Stimulated activated CD8-positive, alpha-beta memory T cell treated with anti-CD3 and anti-CD28 coated beads, Interleukin-4, amount 100 ng/mL, for 1 hour (primary cell): ENCODE measurements at places on chromosomes 5 and 9.

GRCh38 chr9:3441197-3441816 is 84.5 kb downstream of the RFX3 start:
- DNase-seq, result no peak

GRCh38 chr9:97853056-97853843 is at the start of gene FOXE1:
TSS of gene FOXE1 (plus strand) at chr9:97853226. CDS start at chr9:97853915, 689 bp downstream.
- no peak for DNase-seq

GRCh38 chr9:97500263-97500662 is 1.2 kb upstream of the TMOD1 start:
- no peak for DNase-seq

DNA sequence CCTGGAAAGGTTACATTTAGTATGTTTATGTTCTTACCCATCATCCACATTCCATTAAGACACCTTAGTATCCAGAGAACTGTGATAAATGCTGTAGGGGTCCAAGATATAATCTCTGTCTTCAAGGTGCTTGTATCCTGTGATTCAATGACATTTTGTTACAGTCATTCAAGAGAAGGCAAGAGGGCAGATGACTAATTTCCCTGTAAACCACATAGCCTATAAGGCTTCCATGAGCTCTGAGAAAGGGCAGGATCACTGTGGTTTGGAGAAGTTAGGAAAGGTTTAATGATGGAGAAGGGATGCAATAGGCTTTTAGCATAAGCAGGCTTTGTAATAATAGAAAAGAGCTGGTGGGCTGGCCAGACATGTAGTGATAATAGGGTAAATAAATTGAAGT is 40.0 kb downstream of the PAPPA start:
- no peak for DNase-seq

- no peak for DNase-seq
These were observed 53.7 kb downstream of the RGMB start for GRCh38 chr5:98827161-98827560.

DNA sequence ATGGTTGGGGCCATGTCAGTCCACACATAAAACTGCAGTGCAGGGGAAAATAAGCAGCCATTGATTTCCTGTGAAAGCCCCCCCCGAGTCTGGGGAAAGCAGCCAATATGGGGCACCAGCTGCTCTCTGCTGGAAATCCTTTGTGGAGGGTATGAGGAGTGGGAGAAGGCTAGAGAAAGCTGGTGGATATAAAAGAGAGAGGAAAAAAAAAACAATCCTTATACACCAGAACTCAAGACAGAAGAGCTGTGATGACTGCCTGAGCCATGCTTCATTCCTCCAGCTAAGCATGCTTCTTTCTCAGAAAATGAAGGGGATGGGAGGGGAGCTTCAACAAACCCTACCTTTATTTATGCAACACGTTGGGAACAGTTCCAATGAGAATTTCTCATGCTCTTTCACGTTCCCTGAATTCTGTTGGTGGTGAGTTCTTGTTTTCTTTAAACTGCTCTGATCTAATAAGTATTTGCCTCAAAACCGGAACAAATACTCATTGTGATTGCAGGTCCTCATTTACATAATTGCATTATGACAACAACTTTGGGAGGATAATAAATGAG is 688.0 kb upstream of the SEMA6A start:
- DNase-seq, result no peak

DNA sequence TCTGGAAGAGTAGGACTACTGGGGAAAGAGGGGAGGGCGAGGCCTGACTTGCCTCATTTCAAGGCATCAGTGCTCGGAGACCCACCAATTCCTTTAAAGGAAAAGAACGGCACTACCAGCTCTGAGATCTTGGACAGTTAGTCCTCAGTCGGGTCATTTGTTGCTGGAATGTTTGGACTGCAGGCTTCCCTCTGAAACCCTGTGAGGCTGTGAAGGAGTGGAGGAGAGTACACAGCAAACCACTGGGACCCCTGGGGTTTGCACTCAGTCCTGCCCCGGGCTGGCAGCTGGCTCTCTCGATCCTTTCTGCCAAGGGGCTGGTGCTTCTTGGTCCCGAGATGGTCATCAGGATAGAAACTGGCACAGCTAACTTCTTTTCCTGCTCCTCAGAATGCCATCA is 194.5 kb downstream of the TRIO start:
- DNase-seq, result no peak

- DNase-seq, result no peak
These were observed 392.0 kb downstream of the NR2F1-AS1 start for GRCh38 chr5:93188876-93189485.

DNA sequence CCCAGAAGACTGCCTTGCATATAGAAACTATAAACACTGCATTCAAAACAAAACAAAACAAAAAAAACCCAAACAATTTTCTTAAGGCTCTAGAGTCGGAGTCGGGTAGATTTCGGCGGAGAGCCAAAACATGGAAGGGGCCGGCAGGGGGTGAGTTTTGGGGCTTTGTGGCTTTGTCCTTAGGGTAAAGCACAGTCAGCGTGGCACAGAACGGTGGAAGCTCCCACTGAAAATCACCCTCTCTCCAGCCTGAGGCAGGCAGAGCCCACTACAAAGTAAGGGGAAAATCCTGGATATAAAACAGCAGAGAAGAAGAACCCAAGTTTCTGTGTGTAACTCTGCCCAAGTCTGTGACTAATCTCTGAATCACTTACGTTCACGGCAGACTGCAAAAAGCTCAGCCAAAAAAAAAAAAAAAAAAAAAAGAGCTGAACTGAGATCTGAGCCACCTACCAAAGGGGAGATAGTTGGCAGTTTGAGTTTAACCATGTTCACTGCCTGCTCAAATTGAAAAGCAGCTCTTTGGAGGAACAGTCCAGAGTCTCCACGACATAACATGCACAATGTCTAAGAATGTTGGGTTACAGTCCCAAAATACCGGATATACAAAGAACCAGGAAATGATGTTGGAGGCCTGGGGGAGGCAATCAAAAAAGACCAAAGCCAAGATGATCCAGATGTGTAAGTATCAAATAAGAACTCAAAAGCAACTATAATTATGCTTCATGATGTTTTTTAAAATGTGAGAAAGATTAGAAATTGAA is 26.6 kb upstream of the OR2K2 start:
- DNase-seq, result no peak

- no peak for DNase-seq
These were observed 33.4 kb downstream of the TMEM252 start for GRCh38 chr9:68507130-68507805.

GRCh38 chr5:76782444-76782843 is 36.4 kb upstream of the F2RL1 start:
- no peak for DNase-seq

GRCh38 chr5:73693573-73694061 is 67.6 kb downstream of the ARHGEF28 start:
- no peak for DNase-seq

- no peak for DNase-seq
These were observed 2.1 kb downstream of the CCNO start for GRCh38 chr5:55231029-55231918.

GRCh38 chr5:5066276-5067186 is 73.6 kb upstream of the ADAMTS16 start:
- no peak for DNase-seq

GRCh38 chr5:179793468-179794139 is at the start of gene LTC4S:
TSS of gene LTC4S (plus strand) at chr5:179793986. CDS start at chr5:179794081, 95 bp downstream.
- no peak for DNase-seq

DNA sequence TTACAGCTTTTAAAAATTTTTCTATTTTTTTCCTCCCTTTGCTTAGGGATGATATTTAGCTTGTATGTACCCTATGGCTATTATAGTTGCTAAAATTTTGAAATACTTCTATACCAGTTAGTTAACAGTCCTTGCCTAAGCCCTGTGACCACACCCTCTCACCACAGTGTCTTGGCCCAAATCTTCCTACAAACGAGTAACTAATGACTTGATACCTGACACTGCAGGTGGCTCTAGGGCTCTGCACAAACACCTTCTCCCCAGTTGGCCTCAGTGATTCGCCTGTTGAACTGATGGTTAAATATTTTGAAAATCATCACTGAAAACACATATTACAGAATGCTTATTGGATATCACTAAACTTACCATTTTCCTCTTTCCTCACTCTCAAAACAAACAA is 449.6 kb upstream of the CHD1 start:
- DNase-seq, result no peak

DNA sequence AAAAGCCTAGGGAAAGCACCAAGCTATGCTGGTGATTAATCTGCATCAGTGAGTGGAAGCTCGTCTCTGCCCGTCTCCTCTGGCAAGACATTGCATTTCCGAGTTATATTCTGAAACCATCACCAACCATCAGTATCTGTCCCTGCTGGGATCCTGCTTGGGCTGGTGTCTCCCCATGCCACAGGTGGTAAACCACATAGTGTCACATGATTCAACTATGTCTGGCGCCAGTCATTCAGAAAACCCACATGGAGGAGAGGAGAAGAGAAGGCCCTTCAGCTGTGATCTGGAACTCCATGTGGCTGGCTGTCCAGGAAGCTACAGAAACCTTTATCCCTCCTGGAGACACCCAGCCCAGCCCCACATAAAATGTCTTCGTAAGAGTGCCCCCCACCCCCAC is 4.8 kb downstream of the IL9 start:
- no peak for DNase-seq

GRCh38 chr9:111955048-111955447 is 58.4 kb downstream of the UGCG start:
- no peak for DNase-seq

DNA sequence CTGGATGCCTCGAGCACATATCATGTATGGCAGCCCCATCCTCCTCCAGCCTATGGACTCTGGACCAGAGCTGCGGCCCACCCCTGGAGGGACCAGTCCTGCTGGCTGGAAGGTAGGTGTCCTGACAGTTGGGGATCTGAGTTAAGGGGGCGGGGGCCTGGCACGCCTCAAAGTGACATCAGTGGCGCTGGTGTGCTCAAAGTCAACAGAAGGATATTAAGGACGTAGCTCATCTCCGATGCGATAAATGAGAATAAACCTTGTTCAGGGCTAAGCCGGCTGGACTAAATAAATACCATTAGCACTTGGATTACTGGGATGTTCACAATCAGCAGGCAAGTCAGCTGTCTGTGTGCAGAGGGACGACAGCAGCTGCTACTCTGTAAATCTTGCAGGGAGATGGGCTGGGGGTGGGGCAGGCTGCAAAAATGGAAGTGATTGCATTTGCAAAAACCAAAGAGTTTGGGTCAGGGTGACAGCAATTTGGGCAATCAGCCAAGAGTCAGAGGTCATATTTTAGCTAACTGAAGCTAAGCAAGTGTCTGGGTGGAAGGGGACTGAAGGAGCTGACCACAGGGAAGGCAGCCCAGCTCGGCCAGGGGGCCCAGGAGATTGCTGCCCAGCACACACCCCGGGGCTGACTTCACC is 80.0 kb upstream of the LRRTM2 start:
- no peak for DNase-seq

DNA sequence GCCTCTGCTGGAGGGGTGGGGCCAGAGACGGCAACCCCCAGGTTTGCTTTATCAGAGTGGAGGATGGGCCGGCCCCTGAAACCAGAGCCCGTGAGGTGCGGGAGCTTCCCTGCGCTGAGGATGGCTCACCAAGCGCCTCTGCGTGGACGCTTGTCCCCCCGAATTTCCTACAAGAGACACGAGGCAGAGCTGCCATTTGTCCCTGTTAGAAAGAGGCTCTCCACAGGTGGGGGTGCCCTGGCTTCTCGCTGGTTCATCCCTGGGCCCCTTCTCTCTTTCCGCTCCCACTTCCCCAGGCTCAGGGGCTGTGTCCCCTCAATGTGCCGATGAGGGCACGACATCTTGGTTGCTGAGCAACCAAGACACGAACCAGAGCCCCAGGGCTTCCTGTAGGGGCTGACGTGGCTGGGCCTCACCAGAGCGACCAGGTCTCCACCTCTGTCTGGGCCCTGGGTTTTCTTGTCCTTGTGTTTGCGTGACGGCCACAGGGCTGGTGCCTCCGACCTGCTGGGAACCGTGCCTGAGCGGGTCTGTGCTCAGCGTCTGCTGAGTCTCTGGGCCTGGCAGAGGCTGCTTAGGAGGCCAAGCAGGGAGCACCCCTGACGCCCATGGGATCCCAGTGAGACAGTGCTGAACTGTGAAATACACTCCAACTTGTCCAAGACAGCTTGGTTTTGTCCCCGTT is 119.6 kb upstream of the COL5A1 start:
- no peak for DNase-seq

DNA sequence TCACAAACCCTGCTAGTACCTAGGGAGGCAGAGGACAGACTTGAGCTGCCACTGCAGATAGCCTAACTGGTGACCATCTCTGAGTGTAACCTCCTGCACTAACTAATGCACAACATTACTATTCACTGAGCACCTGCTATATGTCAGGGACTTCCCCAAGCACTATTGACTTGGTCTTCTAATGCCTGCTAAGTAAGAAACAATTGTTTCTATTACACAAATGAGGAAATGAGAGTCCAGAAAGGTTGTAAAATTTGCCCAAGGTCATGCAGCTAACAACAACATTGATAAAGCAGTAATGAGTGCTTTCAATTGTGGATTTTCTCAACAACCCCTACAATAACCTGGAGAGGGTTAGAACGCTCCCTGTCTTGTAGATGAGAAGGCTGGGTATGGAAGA is 183.7 kb downstream of the ZNF462 start:
- no peak for DNase-seq

DNA sequence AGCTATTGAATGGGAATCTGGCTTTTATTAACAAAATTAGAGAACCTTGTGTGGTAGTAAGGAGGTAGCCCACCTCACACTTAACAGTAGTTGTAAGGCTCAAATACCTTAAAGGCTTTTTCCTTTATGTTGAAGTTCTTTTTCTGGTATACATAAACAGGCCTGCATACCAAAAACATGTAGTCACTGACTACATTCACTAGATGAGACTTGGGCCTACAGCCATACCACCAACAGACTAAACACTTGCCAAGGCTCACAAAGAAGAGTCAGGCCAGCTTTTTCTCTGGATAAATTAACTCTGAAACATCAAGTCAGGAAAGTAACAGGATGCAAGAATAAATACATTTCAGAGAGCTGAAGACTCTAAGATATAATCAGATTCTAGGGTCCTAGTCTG is 78.6 kb upstream of the MPDZ start:
- no peak for DNase-seq

- no peak for DNase-seq
These were observed 43.9 kb downstream of the FAM169A start for GRCh38 chr5:74822288-74822687.

- DNase-seq, result no peak
These were observed 37.3 kb downstream of the ARHGAP26 start for GRCh38 chr5:142807372-142807911.

- DNase-seq, result no peak
These were observed 126.6 kb downstream of the NSG2 start for GRCh38 chr5:174172152-174172551.

- no peak for DNase-seq
These were observed 58.1 kb downstream of the STARD4 start for GRCh38 chr5:111454198-111454622.
